Activated T-helper 17 cell treated with anti-CD3 and anti-CD28 coated beads, Interleukin-2, amount 50 U/mL, for 72 hours (primary cell): ENCODE measurements at places on chromosomes 3 and 15.

- ATAC-seq: no peak
These were observed 49.0 kb upstream of the CCDC80 start for GRCh38 chr3:112689989-112690388.

DNA sequence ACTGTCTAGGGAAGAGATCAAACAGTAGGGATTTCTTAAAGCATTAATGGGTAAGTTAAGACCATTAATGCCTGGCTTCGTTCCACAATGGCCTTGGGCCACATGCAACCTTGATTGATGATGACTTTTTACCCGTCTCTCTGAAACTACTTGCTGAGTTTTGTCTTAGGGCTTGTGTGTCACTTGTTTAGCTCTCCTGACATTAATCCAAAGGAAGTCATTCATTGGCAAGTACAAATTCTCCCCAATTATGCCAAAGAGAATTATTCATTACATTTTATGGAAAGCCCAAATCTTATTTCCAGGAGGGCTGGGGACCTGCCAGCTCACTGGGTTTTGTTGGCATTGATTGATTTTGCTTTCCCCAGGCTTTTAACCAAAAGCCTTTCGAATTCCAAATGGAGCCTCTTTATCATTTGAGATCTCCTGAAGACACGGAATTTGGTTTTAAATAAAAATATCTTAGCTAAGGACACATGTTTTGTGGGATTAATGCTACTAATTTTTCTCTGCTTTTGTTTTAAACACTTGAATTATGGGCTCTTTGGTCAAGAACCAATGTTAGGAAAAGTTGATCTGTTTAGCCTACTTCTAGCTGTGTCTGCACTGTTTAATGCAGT, 40.7 kb downstream of the SERPINI1 start:
- ATAC-seq: no peak

- no peak for ATAC-seq
These were observed 23.5 kb downstream of the CHP1 start for GRCh38 chr15:41254560-41254959.

DNA sequence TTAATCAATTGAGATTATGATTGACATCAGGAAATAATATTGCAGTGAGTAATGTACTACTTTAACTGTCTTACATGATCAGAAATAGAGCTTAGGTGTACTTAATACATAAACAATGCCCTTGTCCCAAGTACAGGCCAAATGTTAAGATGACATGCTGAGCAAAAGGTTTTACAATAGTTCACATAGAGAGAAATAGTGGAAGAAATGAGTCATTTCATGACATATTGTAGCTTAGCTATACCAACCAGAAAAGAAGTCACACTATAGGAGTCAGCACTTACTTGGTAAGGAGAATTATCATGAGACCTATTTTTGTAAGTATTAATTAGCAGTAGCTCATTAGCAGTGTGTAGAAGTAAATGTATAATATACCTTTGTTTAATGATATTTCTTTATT, 96.4 kb upstream of the NANOGP8 start:
- peak; percentile 59 for ATAC-seq

- ATAC-seq: no peak
These were observed 42.8 kb downstream of the NR2C2 start for GRCh38 chr3:14989943-14990779.

DNA sequence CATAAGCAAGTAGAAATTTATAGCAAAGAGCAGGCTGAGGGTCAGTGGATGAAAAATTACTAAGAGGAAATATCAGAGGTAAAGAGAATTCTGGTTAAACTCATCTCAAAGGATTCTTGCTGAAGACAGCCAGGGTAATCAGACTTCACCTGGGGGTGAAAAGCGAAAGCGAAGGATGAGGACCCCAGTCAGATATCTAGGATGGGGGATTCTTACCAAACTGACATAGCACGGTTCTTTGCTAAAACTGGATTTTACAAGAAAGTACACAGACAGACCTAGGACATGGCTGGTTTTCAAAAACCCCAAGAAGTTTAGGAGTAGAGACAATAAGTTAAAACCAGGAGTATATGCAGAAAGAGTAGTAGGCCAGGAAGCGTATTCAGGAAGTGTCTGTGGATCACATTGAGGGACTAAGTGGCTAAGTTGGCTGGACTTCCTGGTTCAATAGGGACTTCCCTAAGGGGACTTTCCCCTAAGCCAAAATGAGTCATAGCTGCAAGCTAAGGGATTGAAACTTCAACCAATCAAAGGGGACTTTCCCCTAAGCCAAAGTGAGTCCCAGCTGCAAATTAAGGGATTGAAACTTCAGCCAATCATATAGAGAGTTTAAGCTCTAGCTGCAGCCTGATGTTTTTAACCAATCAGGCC, 2.4 kb upstream of the CFAP91 start:
- ATAC-seq: peak; percentile 61

DNA sequence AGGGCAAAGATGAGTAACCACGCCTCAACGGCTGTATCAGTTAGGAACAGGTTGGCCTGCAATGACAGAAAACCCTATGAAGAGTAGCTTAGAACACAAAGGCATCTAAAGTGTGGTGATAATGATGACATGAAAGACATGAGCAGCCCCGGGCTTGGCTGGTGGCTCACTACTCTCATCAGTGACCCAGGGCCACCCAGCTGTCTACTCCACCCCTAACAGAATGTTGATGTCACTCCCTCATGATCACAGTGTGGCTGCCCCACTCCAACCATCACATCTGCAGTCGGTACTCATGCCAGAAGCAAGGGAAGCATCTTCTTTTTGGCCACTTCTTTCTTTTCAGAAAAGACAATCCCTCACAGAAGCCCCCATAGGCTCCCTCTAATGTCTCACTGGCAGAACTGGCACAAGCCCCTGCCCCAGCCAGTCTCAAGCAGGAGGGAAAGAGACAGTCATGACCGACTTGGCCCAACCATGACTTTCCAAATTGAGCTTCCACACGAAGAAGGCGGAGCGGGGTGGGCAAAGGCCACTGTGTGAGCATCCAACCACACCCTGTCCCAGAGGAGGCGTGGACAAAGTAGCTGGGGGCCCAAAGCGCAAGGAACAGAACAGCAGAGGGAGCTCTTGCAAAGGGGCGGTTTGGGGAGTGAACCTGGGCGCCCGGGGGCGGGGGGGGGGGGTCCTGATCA, 72.0 kb upstream of the IQSEC1 start:
- no peak for ATAC-seq

DNA sequence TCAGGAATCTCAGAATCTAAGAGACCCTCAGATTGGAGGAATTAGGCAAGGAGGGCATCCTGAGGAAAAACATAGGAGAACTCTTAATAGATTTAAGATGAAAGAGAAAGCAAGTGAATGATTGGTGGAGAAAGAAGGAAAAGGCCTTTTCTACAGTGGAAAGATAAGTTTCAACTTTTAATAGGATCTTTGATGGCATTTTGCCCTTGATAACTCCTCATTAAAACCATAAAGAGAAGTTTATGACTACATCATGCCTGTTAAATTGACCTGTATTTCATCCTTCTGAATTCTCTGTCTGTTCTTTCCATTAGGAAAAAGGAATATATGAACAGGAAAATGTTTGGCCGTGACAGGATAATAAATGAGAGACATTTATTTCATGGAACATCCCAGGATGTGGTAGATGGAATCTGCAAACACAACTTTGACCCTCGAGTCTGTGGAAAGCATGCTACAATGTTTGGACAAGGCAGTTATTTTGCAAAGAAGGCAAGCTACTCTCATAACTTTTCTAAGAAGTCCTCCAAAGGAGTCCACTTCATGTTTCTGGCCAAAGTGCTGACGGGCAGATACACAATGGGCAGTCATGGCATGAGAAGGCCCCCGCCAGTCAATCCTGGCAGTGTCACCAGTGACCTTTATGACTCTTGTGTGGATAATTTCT, 30.1 kb downstream of the TIPARP start:
- ATAC-seq: no peak

- no peak for ATAC-seq
These were observed 398.3 kb upstream of the PPP2R3A start for GRCh38 chr3:135567223-135567622.

- ATAC-seq: peak; percentile 69
These were observed 124.4 kb downstream of the HCN4 start for GRCh38 chr15:73244333-73244732.

- ATAC-seq: no peak
These were observed 930 bp downstream of the FBXW12 start for GRCh38 chr3:48372862-48373435.

DNA sequence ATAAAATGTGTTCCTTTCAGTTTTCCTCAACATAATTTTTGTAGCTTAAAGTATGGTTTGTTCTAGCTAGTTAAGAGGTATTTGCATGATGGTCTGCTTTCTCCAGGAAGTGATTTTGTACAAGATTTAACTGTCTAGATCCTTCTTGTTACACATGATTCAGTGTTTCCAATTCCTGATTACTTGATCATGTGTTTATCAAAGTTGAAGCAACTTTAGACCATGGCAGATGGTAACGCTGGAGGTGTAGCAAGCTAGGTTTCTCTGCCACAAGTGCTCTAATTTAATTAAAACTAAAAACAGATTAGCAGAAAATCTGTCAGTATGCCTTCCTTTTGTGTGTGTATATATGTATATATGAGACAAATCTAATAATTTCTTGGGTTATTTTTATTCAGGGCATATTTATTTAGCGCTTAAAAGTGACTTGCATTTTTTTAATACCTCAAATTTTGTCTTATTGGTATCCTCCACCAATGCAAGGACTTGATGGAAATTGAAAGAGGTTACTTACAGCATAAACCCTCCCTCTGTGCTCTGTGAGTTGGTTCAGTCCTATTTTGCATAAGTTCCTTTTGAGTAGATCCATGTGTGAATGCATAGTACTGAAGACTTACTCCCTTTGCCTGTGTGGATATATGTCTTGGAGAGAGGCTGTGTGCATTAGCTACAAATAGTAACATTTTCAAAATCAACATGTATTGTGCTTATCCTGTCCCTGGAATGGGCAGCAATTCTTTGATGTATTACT, 157.3 kb upstream of the CGNL1 start:
- ATAC-seq: no peak

DNA sequence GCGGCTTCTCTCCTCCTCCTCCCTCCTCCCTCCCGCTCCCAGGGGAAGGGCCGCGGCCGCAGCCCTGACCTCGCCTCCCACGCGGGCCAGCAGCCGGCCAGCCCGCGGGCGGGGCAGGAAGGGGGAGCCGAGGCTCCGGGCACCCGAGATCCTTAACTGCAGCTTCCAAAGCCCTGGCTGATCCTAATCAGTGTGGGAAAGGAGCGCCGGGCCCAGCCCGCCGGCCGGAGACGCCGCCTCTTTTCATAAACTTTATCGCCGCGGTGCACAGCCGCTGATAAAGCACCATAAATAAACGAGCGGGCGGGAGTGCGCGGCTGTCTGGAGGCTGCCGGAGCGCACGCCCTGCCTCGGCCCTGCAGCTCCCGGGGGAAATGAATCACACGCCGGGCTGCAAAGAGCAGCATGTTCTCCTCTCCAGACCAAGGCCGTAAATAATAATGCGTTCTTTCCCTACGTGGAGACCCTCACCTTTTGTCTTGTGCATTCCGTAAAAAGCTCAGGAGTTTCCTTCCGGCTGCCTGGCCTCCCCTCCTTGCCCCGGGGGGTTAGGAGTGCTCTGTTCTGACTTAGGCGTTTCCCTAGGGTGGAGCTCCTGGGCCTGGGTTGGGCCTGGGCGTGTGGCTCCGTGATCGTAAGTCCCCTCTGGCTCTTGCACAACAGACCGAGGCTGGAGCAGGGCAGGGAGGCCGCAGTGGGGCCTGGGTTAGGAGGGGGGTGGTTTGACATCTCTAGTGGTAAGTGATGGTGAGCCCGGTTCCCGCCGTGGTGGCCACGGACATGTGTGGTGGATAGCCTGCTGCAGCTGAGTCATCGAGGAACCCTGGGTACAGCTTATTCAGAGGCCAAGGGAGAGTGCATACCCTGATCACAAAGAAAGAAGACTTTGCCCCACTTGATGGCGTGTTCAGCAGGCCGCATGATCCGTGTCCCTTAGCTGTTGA, 132.6 kb upstream of the HES1 start:
- peak; percentile 89 for ATAC-seq

DNA sequence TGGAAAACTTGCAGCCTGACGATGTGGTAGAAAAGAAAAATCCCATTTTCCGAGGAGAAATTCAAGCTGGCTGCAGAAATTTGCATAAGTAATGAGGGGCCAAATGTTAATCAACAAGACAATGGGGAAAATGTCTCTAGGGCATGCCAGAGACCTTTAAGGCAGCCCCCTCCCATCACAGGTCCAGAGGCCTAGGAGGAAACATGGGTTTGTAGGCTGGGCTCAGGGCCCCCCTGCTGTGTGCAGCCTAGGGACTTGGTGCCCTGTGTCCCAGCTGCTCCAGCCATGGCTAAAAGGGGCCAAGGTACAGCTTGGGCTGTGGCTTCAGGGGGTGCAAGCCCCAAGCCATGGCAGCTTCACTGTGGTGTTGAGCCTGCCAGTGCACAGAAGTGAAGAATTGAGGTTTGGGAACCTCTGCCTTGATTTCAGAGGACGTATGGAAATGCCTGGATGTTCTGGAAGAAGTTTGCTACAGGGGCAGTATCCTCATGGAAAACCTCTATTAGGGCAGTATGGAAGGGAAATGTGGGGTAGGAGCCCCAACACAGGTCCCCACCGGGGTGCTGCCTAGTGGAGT, 75.9 kb upstream of the CADPS start:
- ATAC-seq: no peak

DNA sequence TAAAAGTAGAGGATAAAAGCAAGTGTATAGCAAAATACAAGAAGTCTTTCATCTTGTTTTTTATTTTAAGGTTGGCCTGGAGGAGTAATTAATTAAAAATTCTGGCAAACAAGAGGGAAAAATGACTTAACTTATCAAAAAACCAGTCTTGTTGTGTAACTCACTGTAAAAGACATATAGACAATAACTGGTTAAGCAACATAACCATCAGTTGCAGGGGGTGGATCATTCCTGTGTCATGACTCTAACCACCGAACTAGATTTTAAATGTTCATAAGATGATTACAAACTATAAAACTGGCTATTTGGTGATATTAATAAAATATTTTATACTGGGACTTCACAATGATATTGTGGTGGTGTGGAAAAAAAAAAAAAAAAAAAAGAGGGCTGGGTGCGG, 130.6 kb downstream of the STAG1 start:
- no peak for ATAC-seq

DNA sequence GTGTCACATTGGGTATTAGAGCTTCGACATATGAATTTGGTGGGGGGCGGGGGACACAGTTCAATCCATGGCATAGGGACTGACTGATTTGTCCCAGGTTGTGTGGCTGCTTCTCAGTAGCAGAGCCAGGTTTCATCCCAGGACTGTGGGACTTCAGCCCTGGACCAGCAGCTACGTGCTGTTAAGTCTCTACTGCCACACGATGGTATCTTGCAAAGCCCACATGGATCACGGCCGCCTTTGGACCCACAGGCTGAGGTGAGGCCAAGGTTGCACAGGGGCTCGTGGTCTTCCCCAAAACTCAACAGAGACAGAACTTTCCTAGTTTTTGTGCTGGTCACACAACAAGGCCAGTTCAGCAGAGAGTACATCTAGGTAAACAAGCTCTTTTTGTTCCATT, 97.4 kb downstream of the LRRK1 start:
- no peak for ATAC-seq

DNA sequence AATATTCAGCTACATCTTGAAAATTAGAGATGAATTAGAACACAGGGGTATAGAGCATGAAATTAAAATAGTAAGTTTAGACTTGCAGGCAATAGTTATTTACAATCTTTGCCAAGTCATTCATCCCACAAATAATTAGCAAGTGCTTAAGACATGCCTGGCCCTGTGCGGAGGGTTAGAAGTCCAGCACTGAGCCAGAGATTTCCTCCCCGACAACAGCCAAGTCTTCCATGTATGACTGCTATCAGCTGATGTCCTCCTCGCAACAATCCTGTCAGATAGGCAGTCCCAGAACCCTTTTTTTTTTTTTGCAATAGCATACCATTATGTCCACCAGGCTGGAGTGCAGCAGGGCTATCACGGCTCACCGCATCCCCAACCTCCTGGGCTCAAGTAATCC, 14.6 kb downstream of the SIN3A start:
- no peak for ATAC-seq

- ATAC-seq: no peak
These were observed 37.9 kb upstream of the MYH15 start for GRCh38 chr3:108548304-108548703.
